ENCODE measurements at places on chromosomes 16 and 17.

- DNase-seq, result no peak
Measured at GRCh38 chr17:53150101-53150698, 672.5 kb upstream of the KIF2B start.

GRCh38 chr16:82972331-82972919, 345.7 kb downstream of the CDH13 start:
- DNase-seq, result no peak

DNA sequence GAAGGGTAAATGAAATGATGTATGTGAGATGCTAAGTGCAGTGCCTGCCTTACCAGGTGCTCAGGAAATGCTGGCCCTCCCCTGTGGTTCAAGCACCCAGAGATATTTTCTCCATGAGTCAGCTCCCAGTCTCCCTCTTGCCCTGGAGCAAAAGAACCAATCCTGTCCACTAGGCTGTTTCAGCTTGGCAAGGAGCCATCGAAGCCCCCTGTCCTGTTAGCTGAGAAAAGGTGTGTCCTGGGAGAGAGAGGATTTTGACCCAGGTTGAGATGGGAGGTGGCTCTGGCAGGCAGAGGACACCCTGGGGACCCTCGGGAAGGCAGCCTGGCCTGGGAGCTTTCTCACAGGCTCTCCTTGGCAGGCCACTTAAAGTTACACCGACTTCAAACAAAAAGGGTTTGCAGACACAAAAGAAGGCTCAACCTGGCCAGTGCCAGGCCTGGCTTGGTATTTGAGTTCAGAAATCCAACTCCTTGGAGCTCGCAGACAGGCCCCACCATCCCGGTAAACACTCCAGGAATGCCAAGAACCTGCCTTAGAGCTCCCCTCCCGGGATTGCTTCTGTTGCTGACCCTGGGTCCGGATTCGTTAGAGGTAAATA, 29.6 kb downstream of the NTN1 start:
- DNase-seq, result no peak

DNA sequence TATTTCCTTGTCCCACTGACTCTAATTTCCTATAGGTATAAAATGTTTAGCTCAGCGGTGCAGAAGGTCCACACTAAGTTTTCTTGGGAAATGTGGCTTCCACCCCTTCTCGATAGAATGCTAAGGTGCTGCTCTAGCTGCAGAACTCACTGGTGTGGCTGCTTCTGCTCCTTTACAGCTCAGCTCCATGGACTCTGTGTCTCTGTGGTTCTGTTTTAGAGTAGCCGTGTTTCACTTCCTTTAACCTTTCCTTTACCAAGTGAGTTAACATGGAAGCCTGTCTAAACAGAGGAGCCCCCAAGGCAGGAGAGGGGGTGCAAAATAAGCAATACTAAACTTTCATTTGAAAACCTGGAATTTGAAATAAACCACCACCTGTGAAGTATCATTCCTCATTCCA, 65.3 kb downstream of the SPECC1 start:
- DNase-seq, result no peak

DNA sequence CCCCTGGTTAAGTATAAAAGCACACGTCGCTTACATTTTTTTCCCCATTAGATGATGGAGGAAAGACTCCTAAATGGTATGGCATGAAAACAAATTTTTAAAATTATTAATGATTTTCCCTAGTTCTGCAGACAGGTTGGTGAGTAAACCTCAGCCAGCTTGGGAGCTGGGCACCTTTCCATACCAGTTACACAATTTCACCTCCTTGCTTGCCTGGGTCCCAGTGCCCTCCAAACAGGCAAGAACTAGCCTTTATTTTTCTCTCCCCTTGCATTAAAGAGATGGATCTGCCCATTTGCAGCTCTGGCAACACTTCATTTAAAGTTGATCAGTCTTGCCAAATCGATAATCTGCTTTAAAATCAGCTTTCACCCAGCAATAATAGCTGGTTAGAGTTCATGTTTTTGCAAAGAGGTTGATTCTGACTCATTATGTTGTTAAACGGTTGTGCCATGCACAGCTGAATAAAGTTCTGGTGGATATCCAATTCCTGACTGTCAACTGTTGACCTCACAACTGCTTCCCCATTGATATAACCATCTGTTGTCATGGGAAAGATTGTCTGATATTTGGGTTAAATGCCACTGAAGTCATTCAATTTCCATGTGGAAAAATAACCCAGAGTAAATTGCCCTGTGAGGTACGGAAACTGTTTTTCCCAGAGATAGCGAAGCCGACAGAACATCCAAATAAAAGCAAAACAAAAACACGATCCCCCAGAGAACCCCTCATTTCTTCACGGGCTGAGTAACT, 1.3 kb downstream of the C17orf58 start:
- no peak for DNase-seq

- DNase-seq, result no peak
Measured at GRCh38 chr16:3355589-3355988, at the start of gene OR2C1. Gene OR2C1 (plus strand): TSS chr16:3355889. CDS start chr16:3355941, 52 bp downstream.

- no peak for DNase-seq
Measured at GRCh38 chr17:54452666-54453348, 447.8 kb upstream of the TOM1L1 start.

DNA sequence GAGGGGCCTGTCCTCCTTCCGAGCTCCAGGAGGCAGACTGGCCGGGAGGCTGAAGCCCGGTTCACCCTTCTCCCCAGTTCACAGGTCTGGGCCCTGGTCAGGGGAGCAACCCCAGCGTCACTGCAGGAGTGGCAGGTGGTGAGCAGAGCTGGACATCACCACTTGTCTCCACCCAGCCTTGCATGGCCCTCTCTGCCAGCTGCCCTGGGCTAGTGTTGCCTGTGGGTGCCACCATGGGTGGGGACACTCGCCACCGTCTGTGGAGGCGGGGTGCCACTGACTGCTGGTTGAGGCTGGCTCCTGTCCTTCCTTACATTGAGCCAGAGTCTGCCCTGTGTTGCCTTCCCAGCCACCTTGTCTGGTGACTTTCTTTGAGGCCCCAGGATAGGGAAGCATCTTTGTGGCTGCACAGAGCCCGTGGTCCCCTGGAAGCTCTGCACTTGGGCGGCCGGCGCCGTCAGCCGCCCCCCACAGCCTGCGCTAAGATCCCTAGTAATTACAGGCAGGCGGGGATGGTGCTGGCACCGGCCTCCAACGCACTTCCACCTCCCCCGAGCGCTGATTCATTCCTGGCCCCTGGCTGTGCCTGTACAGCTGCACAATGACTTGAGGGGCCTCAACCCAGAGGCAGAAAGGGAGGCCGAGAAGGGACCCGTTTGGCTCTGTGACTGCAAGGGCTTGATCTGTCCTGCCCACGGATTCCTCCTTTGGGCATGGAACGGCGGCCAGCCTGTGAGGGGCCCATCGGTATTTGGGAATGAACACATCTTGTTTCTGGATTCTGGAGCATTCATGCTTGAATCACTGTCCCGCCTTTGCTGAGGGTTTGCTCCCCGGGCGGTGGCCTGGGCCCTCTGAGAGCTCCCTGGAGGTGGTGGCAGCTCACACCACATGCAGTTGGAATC, 5.2 kb downstream of the BAIAP2 start:
- DNase-seq, result no peak

DNA sequence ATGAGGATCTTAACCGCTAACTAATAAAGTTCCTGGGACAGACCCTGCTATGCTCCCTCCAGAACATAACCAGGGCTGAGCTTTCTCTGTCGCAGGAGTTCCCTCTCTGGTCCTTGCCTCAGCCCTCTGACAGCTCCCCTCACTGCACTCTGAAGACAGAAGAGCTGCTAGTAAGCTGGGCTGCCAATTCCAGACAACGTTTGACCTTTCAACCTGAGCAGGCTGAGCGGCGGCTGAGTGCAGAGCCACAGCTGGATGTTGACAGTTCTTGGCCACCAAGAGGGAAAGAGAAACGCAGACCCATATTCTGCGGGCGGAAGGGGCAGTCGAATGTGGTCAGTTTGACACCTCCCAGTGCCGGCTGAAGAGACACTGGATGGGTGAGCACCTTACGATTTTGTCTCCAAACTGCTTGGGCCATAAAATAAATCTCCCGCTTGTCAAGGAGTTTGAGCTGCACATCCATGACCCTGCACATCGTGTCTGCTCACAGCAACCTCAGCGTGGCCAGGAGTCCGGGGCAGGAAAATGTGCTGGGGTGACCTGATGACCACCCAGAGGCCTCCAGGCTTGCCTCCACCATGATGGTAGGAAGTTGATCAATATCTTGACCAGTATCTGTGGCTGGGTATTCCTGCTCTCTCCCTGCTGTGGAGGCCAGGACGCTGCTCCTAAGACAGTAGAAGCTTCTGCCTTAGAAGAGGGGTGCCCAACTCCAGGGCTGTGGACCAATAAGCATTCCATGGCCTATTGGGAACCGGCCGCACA, 209.2 kb downstream of the PARN start:
- no peak for DNase-seq

- DNase-seq, result no peak
Measured at GRCh38 chr17:26818736-26819135, 475.2 kb upstream of the WSB1 start.

- no peak for DNase-seq
Measured at GRCh38 chr17:65598746-65599145, 37.3 kb upstream of the AXIN2 start.

DNA sequence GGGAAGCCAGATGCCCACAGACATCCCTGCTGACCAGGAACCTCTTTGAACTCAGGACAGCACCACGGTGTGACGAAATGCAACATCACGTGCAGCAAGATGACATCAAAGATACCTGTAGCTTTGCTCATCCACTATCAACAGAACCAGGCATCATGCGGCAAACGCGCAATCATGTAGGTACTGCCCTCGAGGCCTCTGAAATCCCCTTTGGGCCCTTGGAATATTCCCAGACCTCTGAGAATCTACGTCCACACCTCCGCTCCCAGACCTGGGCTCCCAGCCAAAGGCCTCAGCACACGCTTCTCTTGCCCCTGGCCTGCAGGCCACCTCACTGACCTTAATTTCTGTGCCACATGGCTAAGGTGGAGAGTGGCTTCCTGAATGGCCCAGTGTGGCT, 7.3 kb downstream of the CX3CL1 start:
- DNase-seq, result no peak

- DNase-seq, result no peak
Measured at GRCh38 chr17:15398736-15399331, 57.4 kb upstream of the TEKT3 start.

- DNase-seq, result no peak
Measured at GRCh38 chr16:67528222-67528869, at the start of gene RIPOR1. Gene RIPOR1 (plus strand): TSS chr16:67528829. CDS start chr16:67538447, 9,618 bp downstream.

DNA sequence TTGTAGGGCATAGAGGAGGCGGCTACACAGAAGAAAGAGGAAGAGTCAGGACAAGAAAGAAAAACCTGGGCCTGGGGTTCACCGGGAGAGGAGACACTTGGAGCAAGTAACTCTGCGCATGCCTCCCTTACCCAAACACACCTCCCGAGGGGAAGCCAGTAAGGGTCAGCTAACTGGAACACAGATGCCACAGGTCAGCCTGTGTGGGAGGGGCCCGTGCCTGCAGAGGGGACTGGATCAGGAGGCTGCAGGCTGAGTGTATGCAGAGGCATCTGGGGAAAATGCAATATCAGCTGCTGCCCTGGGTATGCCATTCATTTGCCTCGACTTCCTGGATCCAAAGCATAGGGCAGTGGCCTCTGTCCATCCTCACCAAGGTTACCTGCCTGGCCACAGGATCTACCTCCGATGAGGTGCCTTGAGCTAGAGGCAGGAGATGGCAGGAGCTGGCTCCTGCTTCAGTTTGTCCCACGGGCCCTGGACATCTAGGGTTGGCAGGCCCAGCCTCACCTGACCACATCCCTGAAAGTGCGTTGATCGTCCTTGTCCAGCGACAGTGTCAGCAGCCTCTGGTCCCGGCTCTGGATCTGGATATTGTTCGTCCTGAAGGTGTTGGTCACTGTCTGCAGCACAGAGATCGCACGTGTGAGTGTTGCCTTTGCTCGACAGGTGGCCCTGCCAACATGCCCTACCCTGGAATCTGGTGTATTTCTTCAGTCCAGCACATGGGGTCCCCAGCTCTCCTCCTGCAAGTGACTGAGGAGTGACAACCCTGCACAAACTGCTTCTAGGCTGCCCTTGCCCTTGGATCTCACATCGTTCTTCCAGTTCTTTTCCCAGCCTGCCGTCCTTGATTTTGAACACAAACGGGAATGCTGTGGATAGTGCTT, 4.6 kb upstream of the MFSD6L start:
- DNase-seq, result no peak

- no peak for DNase-seq
Measured at GRCh38 chr17:5446786-5447185, 7.8 kb upstream of the C1QBP start.

DNA sequence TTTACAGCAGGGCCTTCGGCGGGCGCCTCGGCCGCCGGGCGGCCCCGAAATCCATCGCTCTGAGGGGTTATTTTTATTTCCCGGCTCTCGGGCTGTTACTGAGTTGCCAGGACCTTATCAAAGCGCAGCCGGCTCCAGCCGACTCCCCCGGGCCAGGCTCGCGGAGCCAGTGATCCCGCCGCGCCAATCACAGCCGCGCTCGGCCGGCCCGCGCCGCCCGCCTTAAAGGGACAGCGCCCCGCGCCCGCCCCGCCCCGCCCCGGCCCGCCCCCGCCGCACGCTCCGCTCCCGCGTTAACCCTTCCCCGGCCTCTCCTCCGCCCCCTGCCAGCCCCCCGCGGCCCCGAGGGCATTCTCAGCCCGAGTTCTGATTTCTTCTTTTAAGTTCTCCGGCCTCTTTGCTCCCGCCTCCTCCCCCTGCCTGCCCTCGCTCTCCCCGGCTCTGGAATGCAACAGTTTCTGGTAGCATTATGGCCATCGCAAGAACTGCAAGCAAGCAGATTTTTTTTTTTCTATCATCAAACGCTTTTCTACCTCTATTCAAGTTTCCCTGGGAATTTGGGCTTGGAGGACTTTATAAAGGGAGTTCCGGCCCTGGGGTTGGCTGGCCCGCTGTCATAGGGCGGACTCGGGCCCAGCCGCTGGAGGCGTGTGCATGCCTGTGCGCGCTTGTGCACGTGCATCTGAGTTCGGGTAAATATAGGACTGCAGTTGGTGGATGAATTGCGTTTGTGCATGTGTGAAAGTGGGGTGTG, at the start of gene AXIN2:
Gene AXIN2 (minus strand): TSS at position 197 of the 754 bp plus-strand sequence. CDS start 3,028 bp downstream, outside the sequence.
- peak; percentile 32 for DNase-seq

DNA sequence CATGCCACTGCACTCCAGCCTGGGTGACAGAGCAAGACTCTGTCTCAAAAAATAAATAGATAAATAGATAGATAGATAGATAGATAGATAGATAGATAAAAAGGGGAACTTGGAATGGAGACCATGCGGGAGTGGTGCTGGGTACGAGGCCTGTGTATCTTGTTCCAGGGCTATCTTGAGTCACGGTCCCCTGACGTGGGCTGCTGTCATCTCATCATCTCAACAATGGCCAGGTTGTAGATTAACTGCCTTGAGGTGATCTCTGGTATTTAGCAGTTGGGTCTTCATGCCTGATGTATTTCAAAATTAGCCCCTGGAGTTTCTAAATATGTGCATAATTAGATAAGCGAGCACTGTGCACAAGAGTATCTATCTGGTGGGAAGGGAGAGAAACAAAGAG, 212.1 kb downstream of the CDRT15L2 start:
- DNase-seq, result no peak

GRCh38 chr17:21272250-21272649, 12.3 kb upstream of the MAP2K3 start:
- DNase-seq, result no peak

Measured in NCI-H187 treated with DMSO at 0.1 percent for 48 hours (cell line).